ENCODE measurements at places on chromosomes 1 and 21. TPM values are rescaled to one million over a fixed set of nuclear protein-coding genes. Genes with fewer than 3 reads are reported as not detected.

The RGS8 gene
- not detected for total RNA-seq

The OVAAL gene
- total RNA-seq = not detected

The TSSK3 gene
- 2.2 TPM for total RNA-seq

The ANGPTL7 gene
- total RNA-seq = not detected

The MX2 gene
- 108 TPM for total RNA-seq

The ATF3 gene
- 13.0 TPM for total RNA-seq

The FCRLB gene
- total RNA-seq = 0.25 TPM

The HHAT gene
- 1.5 TPM for total RNA-seq

The TRABD2B gene
- not detected for total RNA-seq

The DBT gene
- 10.7 TPM for total RNA-seq

The PADI1 gene
- not detected for total RNA-seq

The TCEA3 gene
- total RNA-seq = 19.5 TPM

The UTP11 gene
- total RNA-seq = 34.8 TPM

The TSPEAR gene
- not detected for total RNA-seq

The HES5 gene
- not detected for total RNA-seq

The LDLRAD1 gene
- not detected for total RNA-seq

The TRPM2 gene
- 13.9 TPM for total RNA-seq

The EEIG2 gene
- total RNA-seq = 14.5 TPM

The PTP4A2 gene
- 334 TPM for total RNA-seq

The ASTN1 gene
- not detected for total RNA-seq

The SPRR1B gene
- not detected for total RNA-seq

The RIPPLY3 gene
- total RNA-seq = 0.17 TPM

The LRRC38 gene
- not detected for total RNA-seq

The PLCH2 gene
- 21.1 TPM for total RNA-seq

The GRIK1 gene
- not detected for total RNA-seq

The NLRP3 gene
- total RNA-seq = 1.4 TPM

The USH2A gene
- total RNA-seq = not detected

The TRIM45 gene
- 0.33 TPM for total RNA-seq

The FYB2 gene
- not detected for total RNA-seq

The GJB3 gene
- total RNA-seq = not detected

The DUSP23 gene
- total RNA-seq = 22.9 TPM

The PAFAH2 gene
- 11.9 TPM for total RNA-seq

The C8B gene
- not detected for total RNA-seq

The TRAPPC3 gene
- 57.5 TPM for total RNA-seq

The SPRR4 gene
- not detected for total RNA-seq

The ATP6V1G3 gene
- total RNA-seq = not detected

The CFH gene
- 6.2 TPM for total RNA-seq

The TMEM54 gene
- not detected for total RNA-seq

The GNG4 gene
- 0.37 TPM for total RNA-seq

The RUNX3 gene
- 125 TPM for total RNA-seq

The PYHIN1 gene
- total RNA-seq = 25.2 TPM

The CRYAA gene
- not detected for total RNA-seq

The MANEAL gene
- 1.3 TPM for total RNA-seq

The CDCA8 gene
- total RNA-seq = 85.5 TPM

The CAPZA1 gene
- total RNA-seq = 303 TPM

The ELF3 gene
- total RNA-seq = 0.22 TPM

The CFHR3 gene
- not detected for total RNA-seq

The UBE2U gene
- total RNA-seq = not detected

The ABCA4 gene
- not detected for total RNA-seq

The SPRR2E gene
- not detected for total RNA-seq

The C1orf226 gene
- not detected for total RNA-seq

The MPL gene
- not detected for total RNA-seq

The OR10J1 gene
- total RNA-seq = not detected

The PLD5 gene
- not detected for total RNA-seq

Data from activated CD4-positive, alpha-beta T cell treated with anti-CD3 and anti-CD28 coated beads, Interleukin-2, amount 10 ng/mL, durations not matched to agents 7 days and 5 days (primary cell).